Fibroblast of skin of back (primary cell): ENCODE measurements at places on chromosomes 3 and 15.

GRCh38 chr3:192901435-192901834 is 16.2 kb downstream of the MB21D2 start:
- peak; percentile 97 for DNase-seq

GRCh38 chr3:136305879-136306278 is 55.7 kb downstream of the PCCB start:
- peak; percentile 66 for DNase-seq

GRCh38 chr3:43997316-43997715 is 244.4 kb upstream of the TOPAZ1 start:
- no peak for DNase-seq

DNA sequence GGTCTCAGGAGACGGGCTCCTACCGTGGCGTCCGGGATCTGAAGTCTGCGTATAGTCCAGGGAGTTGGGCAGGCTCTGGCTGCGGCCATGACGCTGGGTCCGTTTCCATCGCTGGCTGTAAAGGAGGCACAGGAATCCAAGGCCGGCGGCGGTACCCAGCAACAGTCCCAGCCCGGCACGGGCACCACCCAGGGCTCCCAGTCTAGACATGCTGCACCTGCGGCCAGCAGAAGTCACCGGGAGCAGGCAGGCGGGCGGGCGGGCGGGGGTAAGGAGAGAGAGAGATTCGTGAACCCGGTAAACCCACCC is 526 bp downstream of the RMDN3 start:
- no peak for DNase-seq

- peak; percentile 67 for DNase-seq
These were observed 15.3 kb upstream of the CCNDBP1 start for GRCh38 chr15:43169888-43170287.
